Activated T-cell treated with anti-CD3 and anti-CD28 coated beads for 4 hours (primary cell): ENCODE measurements at places on chromosomes 7 and 10.

- DNase-seq = no peak
Observed at GRCh38 chr7:84705079-84705478, 481.8 kb downstream of the SEMA3D start.

DNA sequence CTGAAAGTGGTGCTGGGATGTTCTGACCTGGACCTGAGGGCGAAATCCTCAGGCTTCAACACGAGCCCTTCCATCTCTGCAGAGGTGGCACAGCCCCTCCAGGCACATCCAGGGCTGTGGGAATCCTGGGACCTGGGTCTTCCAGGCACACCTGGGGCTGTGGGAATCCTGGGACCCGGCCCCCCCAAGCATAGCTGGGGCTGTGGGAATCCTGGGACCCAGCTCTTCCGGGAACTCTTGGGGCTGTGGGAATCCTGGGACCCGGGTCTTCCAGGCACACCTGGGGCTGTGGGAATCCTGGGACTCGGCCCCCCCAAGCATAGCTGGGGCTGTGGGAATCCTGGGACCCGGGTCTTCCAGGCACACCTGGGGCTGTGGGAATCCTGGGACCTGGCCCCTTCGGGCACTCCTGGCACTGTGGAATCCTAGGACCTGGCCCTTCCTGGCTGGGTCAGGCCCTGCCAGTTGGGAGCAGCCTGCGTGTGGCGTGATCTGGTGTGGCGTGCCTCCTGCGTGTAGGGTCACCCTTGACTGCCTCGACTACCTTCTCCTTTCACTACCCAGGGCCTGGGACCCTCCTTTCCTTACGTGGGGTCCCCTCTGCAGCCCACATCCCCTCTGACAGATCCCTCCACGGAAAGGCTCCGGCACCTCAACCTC lies 124.0 kb downstream of the WDR37 start:
- no peak for DNase-seq

GRCh38 chr10:94225589-94225988 lies 137.2 kb downstream of the NOC3L start:
- no peak for DNase-seq

- DNase-seq = no peak
Observed at GRCh38 chr7:36606153-36606975, 117.9 kb downstream of the AOAH start.

DNA sequence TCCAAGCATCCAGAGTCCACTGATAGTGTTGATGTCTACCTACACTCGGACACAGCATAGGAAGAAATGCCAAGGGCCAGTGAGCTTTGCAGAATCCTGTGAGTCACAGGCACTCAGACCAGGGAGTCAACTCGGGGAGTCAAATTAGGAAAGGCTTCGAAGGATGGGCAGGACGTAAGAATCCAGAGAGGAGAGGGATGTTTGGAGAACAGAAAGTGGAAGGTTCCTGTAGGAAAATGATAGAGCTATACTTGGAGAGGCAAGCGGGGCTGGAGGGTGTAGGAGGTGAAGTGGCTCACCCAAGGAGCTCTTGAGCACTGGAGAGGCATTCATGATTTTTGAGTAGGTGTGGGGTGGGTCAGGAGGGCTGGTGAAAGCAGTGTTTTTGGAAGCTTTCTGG lies 3.0 kb downstream of the ZYX start:
- no peak for DNase-seq

- DNase-seq = no peak
Observed at GRCh38 chr10:57867241-57867640, 400.5 kb downstream of the IPMK start.

DNA sequence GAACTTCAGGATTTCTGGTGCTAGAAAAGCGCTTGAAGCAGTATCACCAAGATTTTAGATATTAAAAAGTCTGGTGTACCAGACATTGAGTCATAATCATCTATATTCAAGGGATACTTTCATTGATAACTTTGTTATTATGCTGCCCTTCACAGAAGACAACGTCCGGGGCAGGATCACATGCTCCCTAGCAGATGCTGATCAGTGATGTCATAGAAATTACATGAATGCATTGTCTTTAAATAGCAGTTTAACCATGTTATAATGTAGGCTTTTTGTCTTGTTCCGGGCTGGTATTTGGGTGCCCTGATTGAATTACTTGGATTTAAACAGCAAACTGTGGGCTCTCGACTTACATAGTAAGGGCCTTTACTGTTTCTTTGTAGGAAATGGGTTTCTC lies 54.0 kb downstream of the VWA2 start:
- no peak for DNase-seq

DNA sequence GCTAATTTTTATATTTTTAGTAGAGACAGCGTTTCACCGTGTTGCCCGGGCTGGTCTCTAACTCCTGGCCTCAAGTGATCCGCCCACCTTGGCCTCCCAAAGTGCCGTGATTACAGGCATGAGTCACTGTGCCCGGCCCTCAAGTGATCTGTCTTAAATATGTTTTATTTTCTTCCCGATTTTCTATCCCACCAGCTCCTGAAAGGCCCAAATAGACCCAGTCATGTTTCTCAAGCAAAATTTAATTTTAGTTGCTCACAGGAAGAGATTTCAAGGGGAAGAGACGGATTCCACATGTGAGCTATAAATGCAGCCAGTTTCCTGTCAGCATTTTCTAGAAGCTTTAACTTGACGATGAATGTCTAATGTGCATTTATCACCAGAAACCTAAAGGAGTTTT lies 12.0 kb downstream of the DENND10 start:
- DNase-seq = no peak

DNA sequence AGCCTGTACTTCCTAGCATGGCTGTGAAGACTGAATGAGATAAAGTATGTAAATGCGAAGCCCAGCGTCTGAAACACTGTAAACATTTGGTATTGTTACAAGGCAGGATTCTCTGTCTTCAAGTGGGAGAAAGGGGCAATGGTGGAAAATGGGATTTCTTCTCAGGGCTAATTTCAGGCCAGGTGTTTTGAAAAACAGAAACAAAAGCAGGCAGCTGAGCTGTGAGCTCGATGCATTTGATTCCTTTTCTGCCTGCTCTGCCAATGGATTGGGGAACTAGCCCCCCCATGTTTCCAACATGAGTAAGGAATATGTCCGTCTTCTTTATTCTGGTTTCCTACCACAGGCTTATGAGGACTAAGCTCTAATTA lies 732.1 kb upstream of the AUTS2 start:
- DNase-seq = no peak

DNA sequence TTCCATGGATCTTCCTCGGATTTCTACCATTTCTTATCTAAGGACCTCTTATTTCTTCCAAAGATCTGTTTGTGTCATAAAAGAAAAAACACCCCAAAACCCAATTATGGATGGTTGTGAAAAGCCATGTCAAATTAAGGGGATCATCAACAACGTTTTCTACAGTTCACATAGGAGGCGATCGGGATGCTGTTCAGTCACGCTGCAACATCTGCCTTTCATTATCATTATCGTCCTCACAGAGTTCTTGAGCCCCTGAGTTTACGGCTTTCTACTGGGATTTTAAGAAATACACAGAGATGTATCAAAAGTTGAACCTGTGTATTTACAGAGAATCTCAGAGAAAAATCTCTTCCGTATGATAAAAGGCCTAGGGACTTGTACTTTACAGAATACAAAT lies 101.4 kb downstream of the GRM8 start:
- DNase-seq = no peak

DNA sequence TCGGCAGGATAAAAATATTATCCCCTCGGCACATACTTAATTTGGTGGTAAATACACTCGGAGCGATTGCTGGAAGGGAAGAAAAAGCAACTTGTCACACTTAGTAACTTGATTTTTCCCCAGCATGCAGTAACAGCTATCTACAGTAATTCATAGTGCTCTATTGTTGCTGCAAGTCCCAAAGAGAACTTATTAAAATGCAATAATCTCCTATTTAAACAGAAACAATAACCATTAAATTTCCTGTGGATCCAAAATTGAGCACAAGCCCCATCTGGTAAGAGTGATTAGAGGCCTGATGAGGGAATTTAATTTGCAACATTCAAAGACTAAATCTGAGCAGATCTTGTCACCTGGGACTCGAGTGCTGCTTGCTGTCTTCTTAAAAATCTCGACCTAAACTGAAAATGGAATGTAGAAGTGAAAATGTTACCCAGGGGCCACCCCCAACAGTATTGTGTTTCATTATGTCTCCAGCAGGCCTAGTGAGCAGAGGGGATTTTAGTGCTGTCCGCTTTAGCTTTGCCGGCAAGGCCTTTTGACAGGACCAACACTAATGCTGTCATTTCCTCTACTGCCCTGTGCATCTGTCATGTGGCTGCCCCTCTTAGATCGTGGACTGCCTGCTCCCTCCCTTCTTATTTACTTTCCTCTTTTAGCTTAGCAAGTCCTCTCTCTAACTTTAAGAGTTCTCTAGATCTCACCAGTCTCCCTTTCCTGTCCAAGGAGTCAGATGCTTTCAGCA lies 639.7 kb downstream of the AUTS2 start:
- DNase-seq = no peak
